Stimulated activated CD8-positive, alpha-beta memory T cell treated with anti-CD3 and anti-CD28 coated beads, Interleukin-4, amount 100 ng/mL, for 48 hours (primary cell): ENCODE measurements at places on chromosomes 13 and 19.

DNA sequence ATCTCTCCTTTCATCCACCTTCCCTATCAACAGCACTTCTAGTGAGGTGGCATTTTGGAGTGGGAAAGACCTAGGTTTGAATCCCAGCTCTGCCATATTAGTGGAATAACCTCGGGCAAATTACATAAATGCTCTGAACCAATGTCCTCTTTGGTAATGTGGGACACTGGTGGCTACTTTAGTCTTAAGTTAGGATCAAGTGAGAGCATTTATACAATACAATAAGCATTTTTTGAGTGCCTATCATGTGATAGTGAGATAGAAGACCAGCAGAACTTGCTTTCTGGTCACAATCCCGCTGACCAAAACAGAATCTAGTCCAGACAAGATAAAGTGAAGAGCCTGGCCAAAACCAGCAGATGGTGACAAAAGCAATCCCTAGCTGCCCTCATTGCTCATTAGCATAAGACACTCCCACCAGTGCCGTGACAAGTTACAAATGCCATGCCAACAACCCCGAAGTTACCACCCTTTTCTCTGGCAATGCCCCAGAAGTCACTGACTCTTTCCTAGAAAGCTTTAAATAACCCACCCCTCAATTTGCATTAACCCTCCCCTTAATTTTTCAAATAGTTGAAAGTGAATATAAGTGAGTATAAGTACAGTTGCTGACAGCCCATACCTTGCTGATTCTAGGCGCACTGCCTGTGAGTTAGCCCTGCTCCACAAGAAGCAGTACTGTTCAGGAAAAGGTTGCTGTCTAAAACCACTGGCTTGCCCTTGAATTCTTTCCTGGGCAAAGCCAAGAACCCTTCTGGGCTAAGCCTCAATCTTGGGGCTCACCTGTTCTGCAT, 28.9 kb upstream of the KPNA3 start:
- no peak for DNase-seq

GRCh38 chr19:39820696-39821095, 13.3 kb downstream of the DYRK1B start:
- DNase-seq: no peak

- DNase-seq: no peak
Observed at GRCh38 chr13:108500711-108501110, 128.7 kb upstream of the MYO16 start.

DNA sequence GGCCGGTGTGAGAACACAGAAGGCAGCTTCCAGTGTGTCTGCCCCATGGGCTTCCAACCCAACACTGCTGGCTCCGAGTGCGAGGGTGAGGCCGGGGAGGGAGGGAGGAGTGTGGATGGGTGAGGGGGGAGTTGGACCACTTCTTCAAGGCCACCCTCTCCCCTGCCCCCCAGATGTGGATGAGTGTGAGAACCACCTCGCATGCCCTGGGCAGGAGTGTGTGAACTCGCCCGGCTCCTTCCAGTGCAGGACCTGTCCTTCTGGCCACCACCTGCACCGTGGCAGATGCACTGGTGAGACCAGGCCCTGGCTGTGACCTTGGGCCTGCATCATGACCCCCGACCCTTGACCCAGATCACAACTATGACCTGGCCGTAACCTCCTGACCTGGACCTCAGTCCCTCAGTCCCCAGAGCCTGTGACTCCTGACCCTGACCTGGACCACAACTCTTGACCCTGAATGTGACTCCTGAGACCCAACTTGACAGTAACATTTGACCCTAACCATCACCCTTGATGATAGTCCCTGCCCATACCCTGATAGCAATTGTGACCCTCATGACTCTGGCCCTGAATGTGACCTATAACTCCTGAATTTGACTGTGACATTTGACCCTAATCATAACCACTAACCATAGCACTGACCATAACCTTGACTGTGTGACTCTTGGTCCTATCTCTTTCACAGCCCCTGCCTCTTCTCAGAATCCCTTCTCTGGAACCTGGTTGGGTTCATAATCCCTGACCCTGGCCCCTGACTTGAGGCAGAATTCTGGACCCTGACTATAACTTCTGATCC, 10.9 kb downstream of the LTBP4 start:
- no peak for DNase-seq

GRCh38 chr13:30148171-30148754, 159.1 kb downstream of the KATNAL1 start:
- no peak for DNase-seq

- no peak for DNase-seq
Observed at GRCh38 chr13:31227870-31228269, 28.1 kb downstream of the B3GLCT start.

DNA sequence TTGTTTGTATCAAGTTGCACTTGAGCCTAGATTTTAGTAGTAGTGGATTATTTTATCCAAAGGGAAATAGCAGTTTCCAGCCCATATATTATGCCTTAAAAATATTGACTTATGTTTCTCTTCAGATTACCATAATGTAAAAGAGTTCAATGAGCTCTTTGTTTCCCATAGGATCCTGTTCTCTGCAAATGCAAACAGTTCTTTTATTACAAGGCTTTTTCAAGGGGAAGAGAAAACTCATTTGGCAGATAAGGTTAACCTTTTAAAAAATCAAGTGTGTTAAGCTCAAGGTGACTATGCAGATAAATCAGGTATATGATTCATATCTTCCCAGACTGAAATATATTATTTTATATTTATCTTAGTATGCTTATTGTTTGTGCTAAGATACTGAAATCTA, 961.2 kb upstream of the SPRY2 start:
- DNase-seq: no peak

GRCh38 chr19:14187561-14187960, 18.4 kb downstream of the ADGRL1 start:
- DNase-seq: no peak

DNA sequence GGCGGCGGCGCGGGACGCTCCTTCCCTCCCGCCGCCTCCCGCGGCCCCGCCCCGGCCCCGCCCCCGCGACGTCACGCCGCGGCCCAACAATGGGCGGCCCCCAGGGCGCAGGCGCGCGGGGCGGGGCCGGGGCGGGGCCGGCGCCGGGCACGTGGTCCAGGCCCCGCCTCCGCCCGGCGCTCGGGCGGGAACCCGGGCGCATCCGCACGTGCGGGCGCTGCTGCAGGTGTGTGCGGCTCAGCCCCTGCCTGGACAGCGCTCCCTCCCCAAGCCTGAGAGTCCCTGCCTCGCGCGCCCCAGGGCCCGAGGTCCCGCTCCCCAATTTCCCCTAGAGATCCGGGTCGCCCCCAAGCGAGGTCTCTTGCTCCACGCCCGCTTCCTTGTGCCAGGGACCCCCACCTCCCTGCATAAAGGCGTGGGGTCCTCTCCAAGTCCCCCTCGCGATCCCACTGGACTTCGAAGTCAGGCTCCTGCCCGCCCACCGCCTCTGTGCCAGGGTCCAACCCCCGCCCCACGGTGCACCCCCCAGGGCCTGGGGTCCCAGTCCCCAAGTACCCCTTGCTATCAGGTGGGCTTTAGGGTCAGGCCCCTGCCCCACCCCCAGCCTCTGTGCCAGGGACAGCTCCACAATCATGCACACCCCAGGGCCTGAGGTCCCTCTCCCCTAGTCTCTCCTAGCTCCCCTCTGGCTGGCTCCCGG, at the start of gene MEX3D:
TSS of gene MEX3D (minus strand) at position 6 of the 700 bp plus-strand sequence. CDS start 267 bp downstream, outside the sequence.
- DNase-seq: peak; percentile 84

DNA sequence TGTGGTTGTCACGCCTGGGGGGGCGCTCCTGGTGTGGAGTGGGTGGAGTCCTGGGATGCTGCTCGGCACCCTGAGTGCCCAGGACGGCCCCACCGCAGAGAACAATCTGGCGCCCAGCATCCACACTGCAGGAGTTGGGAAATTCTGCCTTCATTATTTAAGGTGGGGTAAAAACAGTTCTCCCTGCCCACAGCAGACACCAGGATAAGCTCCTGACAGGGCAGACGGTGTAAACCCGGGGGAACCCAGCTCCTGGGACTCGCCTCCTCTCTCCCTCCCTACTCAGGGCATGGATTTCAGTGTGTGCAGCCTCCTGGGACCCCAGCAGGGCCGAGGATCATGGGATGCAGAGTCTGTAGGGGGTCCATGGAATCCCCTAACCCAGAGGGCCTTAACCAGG, 7.7 kb upstream of the WDR18 start:
- DNase-seq: no peak

GRCh38 chr13:44396701-44397580, 23.3 kb downstream of the SERP2 start:
- DNase-seq: no peak
